ENCODE measurements at places on chromosomes 1 and 21.

DNA sequence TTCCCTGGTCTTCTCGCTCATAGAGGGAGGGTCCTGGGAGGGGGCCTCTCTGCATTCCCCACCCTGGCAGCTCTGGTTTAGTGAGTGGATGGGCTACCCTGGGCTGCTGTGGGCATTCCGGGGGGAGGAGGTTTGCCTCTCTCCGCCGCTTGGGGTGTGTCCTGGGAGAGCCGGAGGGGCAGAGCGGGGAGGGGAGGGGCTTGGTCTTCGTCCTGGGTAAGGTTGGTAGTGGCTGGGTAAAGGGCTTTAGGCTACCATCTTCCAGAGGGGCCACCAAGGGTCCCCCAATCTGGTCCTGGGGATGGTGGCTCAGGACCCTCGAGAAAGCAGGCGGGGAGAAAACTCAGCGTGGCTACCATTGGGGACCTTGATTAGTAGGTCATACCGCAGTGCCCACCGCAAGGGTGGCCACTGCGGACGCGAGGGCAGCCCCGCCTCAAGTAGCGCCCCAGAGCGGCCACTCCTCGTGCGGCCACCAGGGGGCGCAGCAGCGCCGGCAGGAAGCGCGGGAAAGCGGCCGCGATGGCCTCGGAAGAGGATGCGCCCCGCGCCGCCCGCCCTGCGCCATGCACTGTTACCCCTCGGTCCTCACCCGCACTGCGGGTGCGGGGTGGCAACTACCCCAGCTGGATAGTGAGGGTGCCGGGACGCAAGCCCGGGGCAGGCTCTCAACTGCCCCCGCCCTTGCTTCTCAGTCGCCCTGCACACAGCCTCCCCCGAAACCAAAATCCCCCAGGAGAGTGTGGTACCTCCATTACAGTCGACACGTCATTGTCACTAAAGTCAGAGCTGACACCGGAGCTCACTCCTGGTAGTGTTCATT is 44.1 kb upstream of the SLC25A33 start:
- DNase-seq = peak; percentile 33

DNA sequence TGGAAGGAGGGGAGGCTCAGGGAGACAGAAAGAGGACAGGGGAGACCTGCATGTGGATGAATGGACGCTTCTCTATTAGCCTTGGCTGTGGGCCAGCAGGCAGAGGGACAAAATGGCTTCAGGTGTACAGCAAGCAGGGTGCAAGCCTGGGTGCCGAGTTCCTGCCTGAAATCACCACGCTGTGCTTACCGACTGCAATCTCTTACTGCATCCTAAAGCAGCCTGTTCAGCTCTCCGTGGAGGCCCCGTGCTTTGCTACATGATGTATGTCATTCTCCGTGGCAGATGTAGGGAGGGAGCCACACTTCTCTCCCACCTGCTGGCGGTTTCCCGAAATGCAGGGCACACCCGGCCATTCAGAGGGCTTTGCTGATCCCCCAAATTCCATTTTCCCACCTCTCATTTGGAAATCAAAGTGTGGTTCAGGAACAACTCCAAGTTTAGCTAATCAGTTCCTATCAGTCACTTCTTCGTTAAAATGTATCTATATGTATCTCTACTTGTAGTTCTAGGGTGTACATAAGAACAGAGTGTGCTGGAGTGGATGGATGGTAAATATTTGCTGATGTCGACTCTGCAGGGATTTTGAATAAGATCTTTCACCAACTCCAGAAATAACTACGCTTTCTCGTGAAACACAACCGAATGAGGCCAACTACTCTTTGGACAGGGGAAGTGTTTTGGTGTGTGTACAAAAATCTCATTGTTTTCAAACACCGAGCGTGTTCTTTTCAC is 122.3 kb upstream of the BACE2 start:
- peak; percentile 34 for DNase-seq

DNA sequence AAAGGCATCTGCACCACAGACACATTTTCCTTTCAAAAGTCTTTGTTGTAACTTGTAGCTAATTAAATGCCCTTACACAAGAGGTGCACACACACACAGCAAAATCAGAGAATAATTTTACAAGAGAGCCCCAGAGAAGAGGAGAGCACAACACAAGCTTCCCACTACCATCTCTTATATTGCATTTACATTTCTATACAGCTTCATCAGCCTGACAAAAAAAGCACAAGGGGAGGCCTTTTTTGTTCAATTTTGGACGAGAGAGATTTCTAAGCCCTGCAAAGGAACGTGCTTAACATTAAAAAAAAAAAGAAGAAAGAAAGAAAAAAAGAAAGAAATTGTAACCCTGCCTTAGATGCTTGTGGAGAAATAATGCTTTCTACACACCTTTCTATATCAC is 17.1 kb upstream of the ESRRG start:
- no peak for DNase-seq

DNA sequence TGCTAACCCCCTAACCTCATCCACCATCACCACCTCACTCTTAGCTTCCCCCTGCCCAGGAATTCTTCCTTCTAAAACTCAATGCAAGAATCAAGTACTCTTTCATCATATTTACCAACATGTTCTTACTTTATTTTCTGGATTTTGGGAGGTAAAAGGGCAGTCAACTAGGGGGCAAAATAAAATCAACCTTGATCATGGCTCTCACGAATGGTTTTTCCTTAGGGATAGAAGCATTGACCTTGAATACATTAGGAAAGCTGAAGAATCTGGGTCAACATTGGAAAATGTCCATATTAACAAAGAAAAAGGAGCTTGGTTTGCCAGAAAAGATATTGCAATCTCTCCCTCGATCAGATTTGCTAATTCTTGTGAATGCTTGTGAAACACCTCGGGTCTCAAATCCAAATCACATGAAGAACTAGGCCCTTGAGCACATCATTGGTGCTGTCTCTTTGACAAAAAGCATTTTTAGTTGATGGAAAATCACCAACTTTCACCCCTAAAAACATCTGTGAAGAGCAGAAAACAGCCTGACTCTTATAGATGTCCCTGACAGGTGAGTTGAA is 58.9 kb downstream of the ZC3H11B start:
- DNase-seq = no peak

DNA sequence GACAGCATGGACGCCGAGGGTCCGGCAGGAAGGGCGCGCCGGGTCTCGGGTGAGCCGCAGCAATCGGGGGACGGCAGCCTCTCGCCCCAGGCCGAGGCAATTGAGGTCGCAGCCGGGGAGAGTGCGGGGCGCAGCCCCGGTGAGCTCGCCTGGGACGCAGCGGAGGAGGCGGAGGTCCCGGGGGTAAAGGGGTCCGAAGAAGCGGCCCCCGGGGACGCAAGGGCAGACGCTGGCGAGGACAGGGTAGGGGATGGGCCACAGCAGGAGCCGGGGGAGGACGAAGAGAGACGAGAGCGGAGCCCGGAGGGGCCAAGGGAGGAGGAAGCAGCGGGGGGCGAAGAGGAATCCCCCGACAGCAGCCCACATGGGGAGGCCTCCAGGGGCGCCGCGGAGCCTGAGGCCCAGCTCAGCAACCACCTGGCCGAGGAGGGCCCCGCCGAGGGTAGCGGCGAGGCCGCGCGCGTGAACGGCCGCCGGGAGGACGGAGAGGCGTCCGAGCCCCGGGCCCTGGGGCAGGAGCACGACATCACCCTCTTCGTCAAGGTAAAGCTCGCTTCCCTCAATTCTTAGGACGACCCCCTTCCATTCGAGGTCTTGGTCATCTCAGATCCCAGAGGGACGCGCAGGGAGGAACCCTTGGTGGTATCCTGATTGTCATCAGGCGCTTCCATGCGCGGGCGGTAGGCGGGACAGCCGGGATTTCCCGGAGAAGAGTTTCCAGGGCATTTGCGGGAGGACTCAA is 1.6 kb downstream of the CLIC6 start:
- no peak for DNase-seq

GRCh38 chr1:27258598-27258997 is 24.2 kb downstream of the WDTC1 start:
- no peak for DNase-seq

DNA sequence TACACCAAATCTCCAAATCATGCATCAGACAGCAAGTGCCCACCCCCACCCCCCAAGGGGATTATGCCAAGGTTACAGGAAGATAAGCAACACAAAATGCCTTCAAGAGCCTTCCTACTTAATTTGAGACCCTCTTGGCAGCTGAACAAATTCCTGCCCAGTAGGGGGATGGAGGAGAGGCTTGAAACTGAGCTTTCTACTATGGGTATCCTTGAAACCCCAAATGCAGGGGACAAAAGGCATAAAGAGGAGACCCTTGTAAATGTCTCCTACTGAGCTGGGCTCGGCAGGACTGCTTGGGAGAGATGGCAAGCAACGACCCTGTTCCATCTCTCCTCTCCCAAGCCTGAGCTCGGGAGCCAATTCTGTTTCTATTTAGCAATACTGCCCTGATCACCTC is 3.5 kb downstream of the SLC41A1 start:
- DNase-seq = no peak

DNA sequence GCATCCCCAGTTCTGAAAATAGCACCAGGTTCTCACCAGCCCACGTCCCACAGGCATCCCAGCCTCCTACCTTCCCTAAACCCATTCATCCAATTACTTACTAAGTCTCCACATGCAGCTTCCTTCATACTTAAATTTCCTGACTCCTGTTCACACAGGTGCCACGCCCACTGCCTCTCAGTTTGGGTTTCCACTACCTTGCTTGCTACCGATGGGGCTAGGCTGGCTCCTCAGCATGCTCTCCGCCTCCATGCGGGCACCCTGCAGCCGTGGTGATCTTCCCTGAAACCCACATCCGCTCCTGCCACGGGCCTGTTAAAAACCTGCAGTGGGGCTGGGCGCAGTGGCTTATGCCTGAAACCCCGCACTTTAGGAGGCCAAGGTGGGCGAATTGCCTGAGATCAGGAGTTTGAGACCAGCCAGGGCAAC is 70.4 kb upstream of the ANGPTL1 start:
- no peak for DNase-seq

DNA sequence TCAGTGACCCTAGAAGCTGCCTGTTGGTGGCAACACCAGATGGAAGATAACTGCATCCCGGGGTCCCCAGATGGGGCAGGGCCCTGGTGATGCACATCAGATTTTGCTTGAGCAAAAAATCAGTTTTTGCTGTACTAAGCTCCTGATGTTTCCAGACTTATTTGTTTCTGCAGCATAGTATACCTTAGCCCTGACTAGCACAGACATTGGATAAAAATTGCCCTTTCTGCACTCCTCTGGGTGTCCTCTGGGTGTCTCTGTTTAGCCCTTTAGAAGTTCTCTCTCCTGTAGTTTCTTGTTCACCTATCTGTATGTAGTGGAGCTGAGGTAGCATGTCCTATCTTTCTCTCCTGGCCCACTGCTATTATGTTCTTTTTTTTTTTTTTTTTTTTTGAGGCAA is 30.3 kb upstream of the PLA2G2C start:
- peak; percentile 59 for DNase-seq

GRCh38 chr1:65490231-65491009 is 70.0 kb downstream of the LEPR start:
- DNase-seq = no peak

- DNase-seq = peak; percentile 12
Measured at GRCh38 chr21:45970674-45971615, 10.6 kb upstream of the COL6A1 start.

GRCh38 chr1:25990702-25991395 is 7.0 kb downstream of the PAFAH2 start:
- DNase-seq = peak; percentile 94

DNA sequence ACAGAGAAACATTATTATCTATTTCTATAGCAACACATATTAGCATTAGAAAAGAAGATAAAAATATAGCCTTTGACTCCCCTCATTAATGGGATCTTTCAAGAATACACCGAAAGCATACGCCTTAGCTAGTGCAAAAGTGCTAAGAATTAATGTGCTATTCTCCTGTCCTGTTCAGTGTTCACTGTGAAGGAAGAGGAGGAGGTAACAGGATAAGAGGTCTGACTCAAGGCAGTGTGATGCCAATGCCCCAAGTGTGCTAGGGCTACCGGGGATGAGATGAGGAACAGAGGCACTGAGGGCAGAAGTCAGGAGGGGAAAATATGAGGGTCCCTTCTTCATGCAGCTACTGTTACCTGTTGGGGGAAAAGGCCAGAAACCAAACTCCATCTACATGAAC is 43.5 kb downstream of the USP24 start:
- no peak for DNase-seq

GRCh38 chr21:35420656-35421055 is 371.6 kb upstream of the RUNX1 start:
- no peak for DNase-seq

DNA sequence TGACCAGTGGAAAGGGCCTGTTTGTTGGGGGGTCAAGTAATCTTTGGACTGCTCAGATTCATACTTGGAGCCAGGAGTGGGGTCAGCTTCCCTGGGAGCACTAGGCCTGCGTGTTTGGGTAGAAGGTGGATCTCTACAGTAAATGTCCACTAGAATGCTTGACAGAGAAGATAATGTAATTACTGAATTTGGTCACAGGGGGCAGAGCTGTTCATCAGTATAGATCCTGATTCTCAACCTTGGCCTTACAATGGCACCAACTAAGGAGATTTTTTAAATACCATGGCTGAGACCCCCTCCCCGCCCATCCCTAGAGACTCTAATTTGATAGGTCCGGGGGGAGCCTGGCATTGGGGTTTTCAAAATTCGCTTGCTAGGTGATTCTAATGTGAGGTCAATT is 217.5 kb upstream of the PLXNA2 start:
- DNase-seq = no peak

- no peak for DNase-seq
Measured at GRCh38 chr1:54982739-54983138, 2.3 kb downstream of the TMEM61 start.

DNA sequence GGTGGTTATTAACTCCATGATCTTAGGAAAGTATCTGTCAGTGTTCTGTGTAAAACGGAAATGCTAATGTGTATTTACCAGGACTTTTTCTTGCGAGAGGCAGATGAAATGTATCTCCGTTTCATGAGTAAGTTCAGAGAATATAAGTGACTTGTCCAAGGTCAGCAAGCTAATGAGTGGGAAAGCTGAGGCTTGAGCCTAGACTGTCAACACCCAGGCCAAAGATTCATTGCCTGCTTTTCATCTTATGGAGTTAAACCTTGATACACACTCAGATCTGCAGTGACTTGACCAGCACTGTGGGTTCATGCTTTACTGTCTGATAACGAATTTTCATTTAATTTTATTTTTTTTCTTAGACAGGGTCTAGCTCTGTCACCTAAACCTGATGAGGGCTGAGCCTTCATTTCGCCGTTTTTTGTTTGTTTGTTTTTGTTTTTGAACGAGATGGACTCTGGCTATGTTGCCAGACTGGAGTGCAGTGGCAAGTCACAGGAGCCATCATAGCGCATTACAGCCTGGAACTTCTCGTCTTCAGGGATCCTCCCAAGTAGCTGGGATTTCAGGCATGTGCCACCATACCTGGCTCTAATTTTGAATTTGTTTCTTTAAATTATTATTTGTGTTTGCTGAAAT is 918 bp upstream of the JTB start:
- no peak for DNase-seq

DNA sequence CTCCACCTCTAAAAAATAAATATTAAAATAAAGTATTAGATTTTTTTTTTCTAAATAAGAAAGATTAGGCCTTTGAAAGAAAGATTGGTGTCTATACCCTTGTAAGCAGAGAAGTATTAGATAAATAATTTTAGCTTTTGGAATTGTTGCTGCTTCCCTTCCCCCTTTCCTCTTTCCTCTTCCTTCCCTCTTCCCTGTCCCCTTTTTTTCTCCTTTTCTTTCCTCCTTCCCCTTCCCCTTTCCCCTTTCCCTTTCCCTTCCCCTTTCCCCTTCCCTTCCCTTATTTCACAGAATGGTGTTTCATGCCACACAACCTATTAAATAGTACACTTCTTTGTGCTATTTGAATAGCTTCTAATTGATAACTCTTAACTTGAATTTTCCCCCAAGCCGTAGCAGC is 69.8 kb upstream of the QSOX1 start:
- DNase-seq = no peak

All from Kasumi-1 (cell line).